NCI-H187 (cell line): ENCODE measurements at places on chromosomes 3 and 15.
A peak's percentile ranks its signal among the peaks of the same experiment; 100 is the strongest.

GRCh38 chr3:167740961-167741587 lies 5.6 kb downstream of the SERPINI1 start:
- DNase-seq, result no peak

- DNase-seq, result no peak
Observed at GRCh38 chr3:149216193-149216869, 5.3 kb downstream of the CP start.

DNA sequence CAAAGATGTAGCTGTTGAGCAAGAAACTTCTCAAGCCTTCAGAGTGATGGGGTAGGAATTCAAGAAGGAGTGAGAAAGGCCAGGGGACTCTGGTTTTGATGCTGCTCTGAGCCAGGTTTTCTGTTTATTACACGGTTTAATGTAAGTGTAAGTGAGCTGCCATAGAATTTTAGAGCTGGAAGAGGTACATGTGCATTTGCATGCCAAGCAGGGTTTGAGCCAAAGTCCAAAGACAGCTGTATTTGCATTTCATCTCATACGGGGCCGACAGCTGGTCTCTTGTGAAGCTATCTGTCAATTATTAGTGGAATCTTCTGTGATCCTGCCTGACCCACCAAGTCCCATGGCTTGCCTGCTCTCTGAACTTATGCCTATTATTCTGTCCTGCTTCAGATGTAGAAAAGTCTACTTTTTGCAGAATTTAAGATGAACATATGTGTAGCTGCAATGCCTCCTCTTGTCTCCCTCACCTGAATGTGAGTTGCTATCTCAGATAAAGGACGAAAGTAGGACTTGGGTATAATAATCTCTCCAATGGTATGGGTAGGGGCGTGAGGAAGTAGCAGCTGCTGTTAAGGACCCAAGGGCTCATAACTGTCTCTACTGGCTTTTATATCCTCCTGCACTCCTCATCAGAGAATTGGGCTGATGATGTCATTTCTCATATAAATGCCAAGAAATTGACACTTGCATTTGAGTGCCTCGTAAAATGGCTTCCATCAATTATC lies 160.0 kb downstream of the SQOR start:
- no peak for DNase-seq

GRCh38 chr3:44899683-44900367 lies 25.4 kb downstream of the TGM4 start:
- DNase-seq, result no peak

DNA sequence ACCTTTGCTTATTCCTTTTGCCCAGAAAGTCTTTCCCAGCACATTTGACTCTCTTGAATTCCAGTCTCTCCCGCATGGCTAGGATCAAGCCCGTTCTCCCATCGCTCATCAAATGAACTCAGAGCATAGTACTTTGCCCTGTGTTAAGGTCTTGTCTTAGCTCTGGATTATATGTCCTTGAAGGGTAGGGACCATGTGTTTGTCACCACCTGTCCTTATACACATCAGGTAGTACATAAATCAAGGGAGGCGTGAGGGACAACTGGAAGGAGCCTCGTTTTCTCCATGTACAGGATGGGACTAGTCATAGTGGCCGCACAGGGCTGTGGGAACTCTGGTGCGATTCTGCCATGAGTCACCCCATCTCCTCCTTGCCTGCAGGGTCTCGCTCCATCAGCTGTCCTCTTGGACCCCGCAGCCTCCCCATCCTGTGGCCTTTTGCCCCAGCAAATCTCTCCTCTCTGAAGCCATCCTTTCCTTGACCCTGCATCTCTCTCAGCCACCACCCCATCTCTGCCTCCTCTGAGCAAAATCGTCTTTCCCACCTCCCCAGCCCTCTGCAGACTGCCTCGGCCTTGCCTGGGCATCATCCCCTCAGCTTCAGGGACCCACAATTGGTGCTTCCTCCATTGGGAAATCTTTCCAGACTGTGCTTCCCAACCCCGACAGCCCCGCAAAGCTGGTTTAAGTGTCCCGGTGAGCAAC lies 33.4 kb upstream of the RAB6B start:
- DNase-seq, result no peak

- DNase-seq, result no peak
Observed at GRCh38 chr3:61181874-61182273, 69.4 kb downstream of the FHIT start.

GRCh38 chr3:108305484-108306172 lies 9.3 kb downstream of the HHLA2 start:
- no peak for DNase-seq

GRCh38 chr3:185325946-185326791 lies 36.8 kb upstream of the MAP3K13 start:
- no peak for DNase-seq

DNA sequence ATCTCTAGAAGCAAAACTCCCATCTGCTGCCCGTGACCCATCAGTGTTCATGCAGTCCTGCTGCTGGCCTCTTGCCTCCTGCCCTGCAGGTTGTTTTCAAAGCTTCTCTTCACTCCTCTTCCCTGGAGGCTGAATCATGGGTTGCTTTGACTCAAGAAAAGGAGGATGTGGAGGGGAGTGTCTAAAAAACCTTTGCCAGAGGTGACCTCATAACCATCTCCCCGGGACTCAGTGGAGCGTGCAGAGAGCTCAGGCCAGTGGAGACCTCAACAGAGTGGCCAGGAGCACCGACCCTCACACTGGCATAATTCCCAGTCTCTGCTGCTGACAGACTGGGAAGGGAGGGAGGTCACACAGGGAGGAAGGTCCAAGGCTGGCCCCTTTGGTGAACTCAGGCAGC lies 60.9 kb upstream of the ITGA11 start:
- DNase-seq, result no peak

GRCh38 chr3:160449636-160450598 lies at the start of gene TRIM59:
TRIM59 (minus strand) TSS chr3:160449786; CDS start chr3:160439183, 10,603 bp downstream.
- DNase-seq, result peak; percentile 63

- no peak for DNase-seq
Observed at GRCh38 chr3:149134575-149134974, 5.1 kb downstream of the HPS3 start.

GRCh38 chr15:77287385-77287784 lies 132.5 kb downstream of the PEAK1 start:
- no peak for DNase-seq

- DNase-seq, result no peak
Observed at GRCh38 chr3:23567917-23568316, 237.8 kb upstream of the UBE2E1 start.

DNA sequence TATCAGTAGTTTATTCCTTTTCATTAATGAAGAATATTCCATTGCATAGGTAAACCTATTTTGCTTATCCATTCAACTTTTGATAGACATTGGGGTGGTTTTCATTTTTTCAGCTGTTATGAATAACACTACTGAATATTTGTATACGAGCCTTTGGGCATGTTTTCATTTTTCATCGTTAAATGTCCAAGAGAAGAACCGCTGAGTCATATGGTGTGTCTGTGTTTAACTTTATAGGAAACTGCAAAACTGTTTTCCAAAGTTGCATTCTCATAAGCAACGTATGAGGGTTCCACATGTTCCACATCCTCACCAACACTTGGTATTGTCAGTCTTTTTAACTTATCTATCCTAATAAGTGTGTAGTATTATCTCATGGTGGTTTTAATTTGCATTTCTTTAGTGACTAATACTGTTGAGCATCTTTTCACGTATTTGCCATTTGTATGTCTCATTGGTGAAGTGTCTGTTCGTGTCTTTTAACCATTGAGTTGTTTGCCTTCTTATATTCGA lies 33.8 kb downstream of the REC114 start:
- DNase-seq, result no peak

- DNase-seq, result no peak
Observed at GRCh38 chr15:57537072-57537471, 54.6 kb upstream of the MYZAP start.

DNA sequence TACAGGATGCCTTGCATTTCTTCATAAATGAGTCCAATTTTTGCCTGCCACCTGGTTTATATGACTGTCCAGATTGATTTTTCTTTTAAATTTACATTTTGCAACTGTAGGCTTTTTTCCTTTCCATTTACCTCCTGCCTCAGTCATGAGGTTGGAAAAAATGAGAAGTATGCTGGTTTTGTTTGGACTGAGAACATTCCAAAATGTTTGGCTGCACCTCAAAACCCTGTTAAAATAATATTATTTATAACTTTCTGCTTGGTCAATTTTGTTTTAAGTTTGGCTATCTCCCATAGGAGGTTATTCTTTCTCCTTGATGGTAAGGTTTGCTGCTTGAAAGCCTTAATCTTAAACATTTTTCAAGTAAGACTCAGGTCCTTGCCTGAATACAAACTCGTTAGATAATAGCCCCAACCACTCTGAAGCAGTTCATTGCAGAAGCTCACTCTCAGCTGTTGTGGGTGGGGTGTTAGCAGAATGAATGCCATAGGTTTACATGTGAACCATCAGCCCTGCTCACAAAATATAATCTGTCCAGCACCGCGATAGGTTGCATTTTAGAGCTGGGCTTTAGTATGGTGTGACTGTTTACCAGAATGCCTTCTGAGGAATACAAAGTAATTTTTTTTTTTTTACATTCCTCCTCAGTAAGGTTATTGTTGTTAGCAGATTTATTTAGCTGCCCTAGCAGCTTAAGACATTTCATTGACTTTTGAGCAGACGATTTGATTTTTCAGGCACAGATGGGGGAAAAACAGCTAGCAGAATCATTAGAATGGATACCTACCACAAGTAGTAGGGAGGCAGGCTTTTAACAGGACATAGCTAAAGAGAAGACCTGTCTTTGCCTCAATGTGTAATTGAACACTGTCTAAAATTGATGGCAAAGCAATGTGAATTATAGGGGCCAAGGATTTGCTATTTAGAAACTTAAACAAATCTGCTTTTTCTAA lies 630.8 kb upstream of the KCNMB2 start:
- DNase-seq, result no peak

DNA sequence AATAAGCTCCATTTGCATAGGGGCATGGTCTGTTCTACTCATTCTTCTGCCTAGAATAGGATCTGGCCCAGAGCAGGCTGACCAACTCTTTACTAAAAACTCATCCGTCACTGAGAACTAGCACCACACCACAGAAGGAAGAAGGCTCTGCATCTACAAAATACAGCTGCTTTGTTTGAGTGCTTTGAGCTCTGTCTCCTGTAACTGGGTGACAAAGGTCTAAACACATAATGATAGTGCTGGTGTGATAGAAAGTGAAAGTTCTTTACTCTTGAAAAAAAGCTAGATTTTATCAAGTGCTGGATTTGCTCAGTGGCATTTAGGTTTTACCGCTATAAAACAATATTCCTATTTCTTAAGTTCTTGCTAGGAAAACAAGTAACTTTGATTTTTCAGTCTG lies 140.7 kb downstream of the FHIT start:
- no peak for DNase-seq

DNA sequence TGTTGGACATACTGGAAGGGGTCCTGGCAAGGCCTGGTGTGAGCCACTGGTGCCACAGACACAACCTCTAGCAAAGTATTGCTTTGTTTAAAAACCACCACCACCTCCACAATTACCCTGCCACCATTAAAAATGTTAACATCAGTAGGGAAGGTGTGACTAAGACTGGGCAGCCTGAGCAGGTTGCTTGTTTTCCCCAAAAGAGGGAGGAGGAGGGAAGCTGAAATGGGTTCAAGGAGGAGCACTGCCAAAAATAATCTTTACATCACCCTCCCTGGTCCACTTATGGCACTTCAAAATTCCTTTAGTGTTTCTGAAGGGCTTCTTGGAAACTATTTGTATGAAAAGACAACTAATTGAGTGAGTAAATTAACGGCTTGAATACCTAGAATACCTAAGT lies 99.8 kb upstream of the FGF7 start:
- no peak for DNase-seq

GRCh38 chr15:66963710-66964109 lies 101.7 kb upstream of the SMAD3 start:
- DNase-seq, result no peak

GRCh38 chr3:178083906-178084866 lies 452.1 kb upstream of the KCNMB2 start:
- peak; percentile 31 for DNase-seq

GRCh38 chr3:172107403-172107802 lies 68.0 kb downstream of the FNDC3B start:
- no peak for DNase-seq
